ENCODE measurements at places on chromosomes 4 and X.
A peak's percentile ranks its signal among the peaks of the same experiment; 100 is the strongest.

- ATAC-seq: no peak
Measured at GRCh38 chr4:145921231-145921630, 17.4 kb downstream of the ZNF827 start.

DNA sequence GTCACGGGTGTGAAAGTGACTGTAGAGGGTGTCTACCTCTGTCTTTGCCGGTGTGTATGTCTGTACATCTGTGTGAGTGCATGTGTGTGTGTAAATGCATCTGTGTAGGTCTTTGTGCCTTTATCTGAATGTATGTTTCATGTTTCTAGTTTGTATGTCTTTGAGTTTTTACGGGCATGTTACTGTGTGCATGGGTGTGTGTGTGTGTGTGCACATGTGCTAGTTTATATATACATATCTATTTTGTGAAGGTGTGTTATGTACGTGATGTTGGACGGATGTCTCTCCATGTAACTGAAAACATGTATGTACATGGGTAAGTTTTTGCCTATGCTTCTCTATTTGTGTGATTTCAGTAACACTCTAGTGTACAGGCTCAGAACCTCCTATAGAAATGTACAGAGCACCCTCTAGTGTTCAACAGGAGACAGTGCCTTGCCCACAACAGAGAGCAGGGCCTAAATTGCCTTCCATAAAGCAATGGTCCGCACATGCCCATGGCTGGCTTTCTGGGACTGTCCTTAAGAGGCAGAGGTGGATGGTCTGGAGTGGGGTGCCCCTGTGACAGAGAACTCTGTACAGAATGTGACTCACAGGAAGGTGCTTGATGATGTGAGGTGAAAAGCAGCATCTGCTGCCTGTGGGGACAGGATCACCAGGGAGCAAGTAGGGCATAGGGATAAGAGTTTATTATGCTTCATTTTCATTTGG is 343.5 kb downstream of the RAPGEF2 start:
- ATAC-seq: peak; percentile 69

DNA sequence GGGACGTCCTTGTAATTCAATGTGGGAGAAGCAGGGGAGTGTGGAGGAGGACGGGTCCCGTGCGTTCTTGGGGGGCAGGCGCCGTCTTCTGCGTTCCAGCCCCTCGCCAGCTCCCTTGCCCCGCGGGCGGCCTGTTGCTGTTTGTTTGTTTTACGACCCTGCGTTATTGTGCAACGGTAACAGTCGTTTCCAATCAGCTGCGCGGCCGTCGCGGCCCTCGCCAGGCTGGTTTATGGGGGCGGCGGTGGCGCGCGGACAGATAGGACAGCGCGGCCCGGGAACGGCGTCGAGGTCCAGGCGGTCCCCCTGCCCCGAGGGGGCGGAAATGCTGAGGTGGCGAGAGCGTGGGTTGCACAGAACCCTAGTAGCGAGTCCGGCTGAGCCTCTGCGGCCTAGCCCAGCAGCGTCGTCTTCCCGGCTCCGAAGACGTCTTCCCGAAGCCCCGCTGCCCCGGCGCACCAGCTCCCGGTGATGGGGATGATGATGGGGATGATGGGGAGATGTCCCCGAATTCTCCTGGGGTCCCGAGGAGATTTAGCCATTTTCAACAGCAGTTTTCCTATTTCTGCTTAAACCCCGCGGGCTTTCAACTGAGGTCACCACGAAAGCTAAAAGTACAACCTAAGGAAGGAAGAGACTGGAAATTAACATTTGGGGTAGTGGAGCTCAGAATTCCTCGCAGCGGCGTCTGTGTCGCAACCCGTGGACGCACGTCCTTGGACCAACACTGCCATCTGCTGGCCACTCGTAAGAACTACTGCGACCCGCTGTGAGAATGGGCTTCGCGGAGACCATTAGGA is 4.8 kb downstream of the PDGFRA start:
- peak; percentile 68 for ATAC-seq

DNA sequence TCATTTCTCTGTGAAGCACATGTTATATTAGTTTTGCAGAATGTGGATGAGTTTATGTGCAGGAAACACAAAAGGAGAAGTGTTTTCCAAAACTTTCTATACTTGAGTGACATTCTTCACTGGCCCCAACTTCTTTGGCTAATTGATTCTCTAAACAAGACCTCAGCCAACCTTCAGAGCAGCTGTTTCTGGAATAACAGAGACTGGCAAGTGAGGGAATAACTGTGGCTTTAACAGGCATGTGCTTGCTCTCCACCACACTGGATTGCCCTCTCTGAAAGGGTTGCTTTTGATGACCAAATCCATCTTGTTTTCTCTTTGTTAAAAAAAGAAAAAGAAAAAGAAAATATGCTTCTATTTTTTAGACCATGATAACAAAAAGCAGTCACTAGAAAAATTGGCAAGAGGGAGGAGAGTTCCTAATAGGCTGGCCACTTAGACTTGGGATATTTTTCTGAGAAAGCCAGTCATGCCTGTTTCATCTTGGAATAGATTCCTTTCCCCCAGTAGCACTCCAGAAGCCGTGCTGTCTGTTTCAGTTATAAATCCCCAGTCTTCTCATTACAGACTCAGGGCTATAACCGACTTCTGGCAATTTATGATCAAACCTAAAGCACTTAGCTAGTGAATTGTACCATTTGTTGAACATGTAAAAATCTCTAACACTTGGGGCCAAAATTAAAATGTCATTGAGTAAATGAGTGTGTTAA is 295.0 kb upstream of the NR3C2 start:
- ATAC-seq: no peak

DNA sequence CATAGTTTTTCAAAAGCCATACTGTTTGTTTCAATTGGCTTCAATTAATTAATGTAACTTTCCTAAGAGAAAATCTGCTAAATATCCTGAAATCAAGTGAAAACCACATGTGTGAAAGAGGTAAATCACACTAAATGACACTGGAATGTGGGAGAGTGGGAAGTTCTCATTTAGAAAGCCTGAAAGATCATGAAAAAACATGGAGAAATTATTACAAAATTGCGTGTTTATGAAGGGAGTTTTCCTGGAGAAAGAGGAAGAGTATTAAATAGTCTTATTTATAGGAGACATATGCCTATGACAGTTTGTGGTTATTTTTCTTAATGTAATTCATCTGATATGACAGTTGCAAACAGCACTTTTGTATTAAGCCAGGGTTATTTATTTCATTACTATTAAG is 183.7 kb downstream of the DKK2 start:
- ATAC-seq: no peak
